Transverse colon (tissue), 4 donors: ENCODE measurements at places on chromosomes 5 and 9. TPM values are rescaled to one million over a fixed set of nuclear protein-coding genes. Genes with fewer than 3 reads are reported as not detected.
A peak's percentile ranks its signal among the peaks of the same experiment; 100 is the strongest.

Gene CDH9
- not detected for total RNA-seq

Gene ZNF354C
- total RNA-seq: 3.8 TPM

- no peak for DNase-seq
Observed at GRCh38 chr5:33205727-33206410, 234.9 kb upstream of the TARS1 start.

- DNase-seq: no peak
Observed at GRCh38 chr5:168991311-168991710, 309.6 kb downstream of the SLIT3 start.

- no peak for DNase-seq
Observed at GRCh38 chr5:133497608-133498348, 114.6 kb downstream of the FSTL4 start.

- DNase-seq: peak; percentile 63
Observed at GRCh38 chr5:173623296-173623771, 6.9 kb upstream of the BOD1 start.

DNA sequence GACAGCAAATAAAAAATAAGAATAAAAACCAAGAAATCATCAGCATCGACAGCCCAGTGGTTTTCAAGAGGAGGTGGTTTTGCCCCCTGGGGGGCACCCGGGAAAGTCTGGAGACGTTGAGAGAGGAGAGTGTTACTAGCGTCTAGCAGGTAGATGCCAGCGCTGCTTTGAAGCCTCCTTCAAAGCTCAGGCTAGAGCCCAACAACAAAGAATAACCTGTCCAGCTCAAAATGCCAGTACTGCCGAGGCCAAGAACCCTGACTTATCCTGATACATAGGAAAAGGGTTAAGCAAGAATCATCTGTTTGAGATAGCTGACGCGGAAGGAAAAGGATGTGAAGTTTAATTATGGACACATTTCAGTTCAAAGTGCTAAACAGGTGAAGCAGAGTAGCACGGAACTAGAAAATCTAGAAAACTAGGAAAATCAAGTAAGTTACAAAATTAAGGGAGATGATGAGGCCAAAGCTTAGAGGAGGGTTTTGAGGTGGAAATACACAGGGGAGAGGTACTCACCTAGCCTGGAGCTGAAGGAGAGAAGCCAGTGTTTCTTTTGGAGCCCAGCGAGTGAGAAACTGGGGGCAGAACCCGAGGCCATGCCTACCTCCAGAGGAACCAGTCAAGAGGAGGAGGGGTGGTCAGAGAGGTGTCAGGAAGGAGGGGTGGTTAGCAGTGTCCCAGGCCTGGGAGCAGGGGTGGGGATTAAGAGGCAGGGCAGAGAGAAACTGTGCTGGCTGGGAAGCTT lies 121.0 kb upstream of the RETREG1 start:
- DNase-seq: peak; percentile 52

- no peak for DNase-seq
Observed at GRCh38 chr9:36923025-36923625, 110.9 kb downstream of the PAX5 start.

DNA sequence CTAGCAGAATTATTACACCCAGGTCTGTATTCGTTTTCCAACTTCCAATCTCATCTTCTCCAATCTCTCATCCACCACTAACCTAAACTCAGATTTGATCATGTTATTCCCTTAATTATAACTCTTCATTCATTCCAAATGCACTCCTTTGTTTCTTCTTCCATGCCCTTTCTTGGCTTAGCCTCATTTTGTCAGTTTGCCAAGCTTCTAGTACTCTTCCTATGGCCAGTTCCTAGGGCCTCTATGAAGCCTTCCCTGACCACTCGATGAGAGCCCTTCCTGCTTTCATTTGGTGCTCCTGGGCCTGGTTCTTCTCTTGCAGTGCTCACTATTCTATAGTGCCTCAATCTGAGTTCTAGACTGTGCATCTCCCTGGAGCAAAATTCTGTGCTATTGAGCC lies 5.8 kb downstream of the FAM219A start:
- DNase-seq: no peak

DNA sequence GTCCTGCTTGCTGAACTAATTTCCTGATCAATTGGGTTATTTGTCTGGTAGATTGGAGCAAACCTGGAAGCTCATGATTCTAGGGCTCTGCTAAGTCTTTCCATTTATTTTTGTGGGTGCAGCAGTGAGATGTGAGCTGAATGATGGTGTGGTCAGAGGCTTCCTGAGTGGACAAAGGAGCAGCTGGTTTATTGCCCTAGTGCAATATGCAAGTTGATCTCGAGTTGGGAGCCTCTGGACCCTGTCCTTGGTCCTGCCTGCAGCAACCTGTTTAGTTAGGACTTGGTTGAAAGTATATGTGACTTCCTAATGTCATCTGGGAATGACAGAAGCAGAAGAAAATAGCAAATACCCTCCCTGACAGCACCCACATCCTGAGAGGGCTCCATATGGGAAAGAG lies 4.2 kb upstream of the UNC5A start:
- no peak for DNase-seq
